ENCODE measurements at places on chromosomes 16 and 17.

DNA sequence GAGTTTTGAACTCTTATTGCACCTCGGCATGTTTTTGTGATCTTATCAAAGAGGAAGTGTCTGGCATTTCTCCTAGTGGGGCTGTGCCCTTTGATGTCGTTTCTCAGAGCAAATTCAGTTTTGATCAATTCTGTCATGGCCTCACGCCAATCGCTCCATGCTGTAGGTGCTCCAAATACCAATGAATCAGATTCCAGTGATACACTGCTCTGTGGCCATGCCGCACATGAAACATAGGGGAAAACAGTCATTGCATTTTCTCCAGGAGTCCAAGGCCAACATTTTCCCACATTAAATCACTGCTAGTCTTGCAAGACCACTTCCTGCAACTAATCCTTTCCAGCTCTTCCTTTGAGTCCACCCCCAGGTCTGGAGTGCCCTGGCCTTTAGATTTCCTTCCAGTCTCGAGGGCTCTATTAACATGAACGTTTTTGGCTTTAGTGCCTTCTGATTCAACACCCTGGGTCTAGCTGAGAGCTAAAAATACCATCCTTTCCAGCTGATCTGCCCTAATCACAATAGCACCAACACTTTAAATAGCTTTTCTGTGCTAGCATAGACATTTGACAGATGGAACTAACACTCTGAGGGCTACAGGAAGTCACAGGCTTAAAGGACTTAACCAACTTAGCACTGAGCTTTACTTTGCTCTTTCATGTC, 18.2 kb upstream of the RASL10B start:
- no peak for DNase-seq

- no peak for DNase-seq
Observed at GRCh38 chr17:46212634-46213435, 19.6 kb upstream of the KANSL1 start.

GRCh38 chr17:67417507-67417906, 40.4 kb downstream of the PITPNC1 start:
- no peak for DNase-seq

DNA sequence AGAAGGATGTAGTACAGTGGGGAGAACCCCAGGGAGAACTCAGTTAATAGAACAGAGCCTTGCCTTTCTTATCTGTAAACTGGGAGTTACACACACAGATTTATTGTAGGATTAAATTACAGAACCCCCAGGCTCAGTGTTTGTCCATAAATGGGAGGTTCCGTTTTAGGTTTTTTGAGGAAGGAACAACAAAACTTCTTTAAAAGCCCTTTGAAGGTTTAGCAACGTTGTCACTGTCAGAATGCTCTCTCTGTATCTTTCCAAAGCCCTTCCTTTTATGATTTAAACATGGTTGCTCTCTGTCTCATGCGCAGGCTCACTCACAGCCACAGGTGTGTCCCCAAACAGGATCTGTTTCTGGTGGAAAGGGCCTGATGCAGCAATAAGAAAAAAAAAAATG, 9.4 kb upstream of the GNA13 start:
- no peak for DNase-seq

DNA sequence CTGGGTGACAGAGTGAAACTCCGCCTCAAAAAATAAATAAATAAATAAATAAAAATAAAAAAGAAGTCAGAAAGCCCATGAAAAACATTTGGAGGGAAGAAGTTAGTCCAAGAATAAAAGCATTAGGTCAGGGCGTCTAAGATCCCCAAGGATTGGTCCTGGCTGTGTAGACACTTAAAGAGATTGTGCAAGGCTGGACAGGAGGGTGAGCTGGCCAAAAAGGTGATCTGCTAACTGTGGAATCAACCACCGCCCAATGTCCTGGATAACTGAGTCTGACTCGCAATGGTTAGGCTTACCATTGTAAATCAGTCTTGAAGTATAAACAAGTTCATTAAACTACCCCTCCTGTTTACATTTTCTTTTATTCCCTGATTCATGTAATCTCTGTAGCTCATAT, 8.8 kb upstream of the ABCA8 start:
- DNase-seq: no peak

GRCh38 chr16:67655363-67655762, 4.7 kb downstream of the ACD start:
- DNase-seq: no peak

DNA sequence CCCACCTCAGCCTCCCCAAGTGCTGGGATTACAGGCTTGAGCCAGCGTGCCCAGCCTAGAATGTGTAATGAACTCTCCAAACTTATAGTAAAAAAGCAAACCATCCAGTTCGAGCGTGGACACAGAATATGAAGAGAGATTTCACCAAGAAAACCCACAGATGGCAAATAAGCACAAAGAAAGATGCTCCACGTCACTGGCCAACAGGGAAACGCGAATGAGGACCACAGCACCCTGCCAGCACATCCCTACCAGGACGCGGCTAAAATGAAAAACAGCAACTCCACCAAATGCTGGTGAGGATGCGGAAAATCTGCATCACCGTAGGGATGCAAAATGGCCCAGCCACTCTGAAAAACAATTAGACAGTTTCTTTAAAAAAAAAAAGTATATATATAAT, 1.4 kb downstream of the MVD start:
- DNase-seq: no peak

DNA sequence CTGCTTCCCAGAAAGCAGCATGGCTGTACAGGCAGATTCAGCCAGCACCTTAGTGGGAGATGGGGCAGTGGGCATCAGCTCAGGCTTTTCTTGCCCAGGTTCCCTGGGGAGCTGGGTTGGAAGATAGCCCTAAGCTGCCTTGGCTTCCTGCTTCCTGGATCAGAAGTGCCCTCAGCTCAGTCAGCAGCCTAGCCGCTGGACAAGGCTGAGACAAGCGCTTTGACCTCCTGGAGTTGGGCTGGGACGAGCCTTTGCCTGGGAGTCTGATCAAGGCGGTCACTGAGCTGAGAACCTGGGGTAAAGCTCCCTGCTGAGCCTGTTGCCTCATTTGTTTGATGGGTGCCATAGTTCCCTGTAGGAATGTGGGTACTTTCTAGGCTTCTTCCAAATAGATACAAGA, 190.0 kb downstream of the RAB11FIP4 start:
- DNase-seq: no peak

DNA sequence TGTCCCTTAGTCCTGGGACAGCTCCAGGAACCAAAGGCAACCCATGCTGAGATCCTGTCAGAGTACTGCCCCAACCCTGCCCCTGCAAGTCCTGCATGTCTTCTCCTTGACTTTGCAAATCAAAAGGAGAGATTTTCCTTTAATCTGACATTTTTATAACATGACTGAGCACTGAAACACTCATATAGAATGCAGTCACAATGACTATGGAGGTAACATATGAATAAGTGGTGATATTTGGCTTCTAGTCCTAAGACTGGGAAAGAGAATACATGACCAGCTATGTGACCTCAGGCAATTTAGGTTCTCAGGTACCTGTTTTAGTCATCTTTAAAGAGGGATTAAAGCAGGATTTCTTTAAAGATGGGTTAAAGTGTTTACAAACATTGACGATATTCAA, 941.6 kb upstream of the CDH8 start:
- no peak for DNase-seq

- no peak for DNase-seq
Observed at GRCh38 chr16:75250089-75250808, 1.2 kb downstream of the BCAR1 start.

DNA sequence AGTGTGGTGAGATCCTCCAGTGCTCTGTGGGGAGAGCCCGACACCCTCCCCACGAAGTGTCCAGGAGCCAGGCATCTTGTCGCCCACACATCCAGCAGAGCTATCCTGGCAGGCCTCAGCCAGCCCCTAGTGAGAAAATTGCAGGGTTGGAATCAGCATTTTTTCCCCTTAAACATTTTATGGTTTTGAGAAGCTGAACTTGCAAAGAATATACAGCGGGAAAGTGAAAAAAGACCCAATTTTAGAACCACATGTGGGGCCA, 84.6 kb downstream of the SOCS1 start:
- no peak for DNase-seq

DNA sequence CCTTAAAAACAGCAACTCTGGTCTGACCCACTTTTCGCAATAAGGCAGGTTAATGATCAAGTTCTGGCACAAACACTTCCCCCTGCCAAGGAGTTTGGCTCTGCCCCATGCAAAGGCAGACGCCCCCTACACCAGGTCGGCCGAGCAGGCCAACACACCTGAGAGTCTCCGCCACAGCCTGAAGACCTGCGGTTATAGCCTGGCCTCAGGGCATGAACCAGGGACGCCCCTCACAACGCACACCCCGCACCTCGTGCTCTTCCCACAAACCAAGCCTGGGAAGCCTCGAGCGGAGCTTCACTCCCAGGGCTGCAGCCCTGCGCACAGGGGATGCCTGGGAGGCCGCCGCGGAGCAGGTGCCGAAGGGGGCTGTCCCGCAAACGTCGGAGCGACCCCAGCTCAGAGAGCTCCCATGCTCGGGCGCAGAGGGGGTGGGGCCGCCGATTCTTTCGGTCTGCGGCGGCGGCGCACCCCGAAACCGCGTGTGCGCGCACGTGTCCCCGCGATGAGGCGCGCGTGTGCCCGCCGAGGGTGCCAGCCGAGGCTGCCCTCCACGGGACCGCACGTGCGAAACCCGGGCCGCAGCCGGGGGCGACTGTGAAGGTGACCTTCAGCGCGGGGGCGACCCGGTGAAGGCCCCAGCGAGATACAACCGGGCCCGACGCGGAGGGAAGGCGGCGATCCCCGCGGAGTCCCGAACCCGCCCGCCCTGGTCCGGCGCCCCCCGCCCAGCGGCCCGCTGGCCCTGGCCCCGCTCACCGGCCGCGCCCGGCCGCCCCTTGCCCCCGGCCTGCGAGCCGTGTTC, 559 bp downstream of the CLUH start:
- no peak for DNase-seq

- DNase-seq: no peak
Observed at GRCh38 chr17:62581764-62582163, 45.7 kb upstream of the MRC2 start.

DNA sequence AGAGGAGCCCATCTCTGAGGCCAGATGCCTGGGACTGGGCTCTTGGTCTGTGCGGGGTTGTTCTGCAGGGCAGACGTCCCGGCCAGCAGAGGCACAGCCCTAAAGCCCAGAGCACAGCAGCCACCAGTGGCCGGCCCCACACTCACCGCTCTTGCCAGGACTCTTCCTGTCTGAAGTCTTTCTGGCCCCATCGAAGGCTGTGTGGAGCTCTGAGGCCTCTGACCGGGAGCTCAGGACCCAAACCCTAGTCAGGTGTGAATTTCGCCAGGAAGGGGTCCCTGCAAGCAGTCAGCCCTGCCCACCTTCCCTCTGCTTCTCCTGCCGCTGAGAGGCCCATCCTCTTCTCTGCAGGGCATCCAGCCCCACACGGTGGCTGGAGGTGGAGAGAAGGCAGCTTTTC, 10.7 kb downstream of the ACSF3 start:
- DNase-seq: no peak

GRCh38 chr17:59436900-59437299, 105.4 kb downstream of the YPEL2 start:
- no peak for DNase-seq

GRCh38 chr17:30600830-30601494, 123.8 kb downstream of the GOSR1 start:
- DNase-seq: no peak

GRCh38 chr16:81669473-81670350, 109.4 kb upstream of the PLCG2 start:
- no peak for DNase-seq

DNA sequence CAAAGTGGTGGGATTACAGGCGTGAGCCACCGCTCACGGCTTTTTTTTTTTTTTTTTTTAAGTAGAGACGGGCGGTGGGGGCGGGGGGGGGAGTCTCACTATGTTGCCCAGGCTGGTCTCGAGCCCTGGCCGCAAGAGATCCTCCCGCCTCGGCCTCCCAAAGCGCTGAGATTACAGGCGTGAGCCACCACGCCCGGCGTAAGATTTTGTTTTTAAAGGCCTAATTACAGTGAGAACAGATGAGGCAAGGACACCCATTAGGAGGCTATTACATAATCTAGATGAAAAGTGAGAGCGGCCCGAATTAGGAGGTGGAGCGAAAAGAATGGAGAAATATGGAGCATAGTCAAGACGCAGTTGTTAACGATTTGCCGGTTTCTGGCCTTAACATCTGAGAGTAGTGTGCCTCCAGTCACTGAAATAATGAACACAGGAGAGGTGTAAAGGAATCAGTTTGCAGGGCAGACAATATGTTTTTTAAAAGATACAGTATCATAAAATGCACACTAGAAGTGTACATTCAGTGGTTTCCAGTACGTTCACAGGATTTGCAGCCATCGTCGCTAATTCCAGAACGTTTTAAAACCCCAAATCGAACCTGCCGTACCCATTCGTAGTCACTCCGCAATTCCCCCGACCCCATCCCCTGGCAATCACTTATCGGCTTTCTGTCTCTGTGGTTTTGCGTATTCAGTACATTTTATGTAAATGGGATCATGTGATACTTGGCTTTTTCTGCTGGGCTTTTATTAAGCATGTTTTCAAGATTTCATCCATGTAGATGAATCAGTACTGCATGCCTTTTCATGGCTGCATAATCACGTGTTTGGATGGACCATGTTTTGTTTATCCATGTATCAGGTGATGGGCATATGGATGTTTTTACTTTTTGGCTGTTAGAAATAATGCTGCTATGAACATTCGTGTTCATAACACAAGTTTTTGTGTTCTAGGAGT, 1.4 kb upstream of the SLX4 start:
- no peak for DNase-seq

- no peak for DNase-seq
Observed at GRCh38 chr17:27284811-27285415, 9.0 kb upstream of the WSB1 start.

- no peak for DNase-seq
Observed at GRCh38 chr16:8928467-8928957, 35.2 kb downstream of the USP7 start.

DNA sequence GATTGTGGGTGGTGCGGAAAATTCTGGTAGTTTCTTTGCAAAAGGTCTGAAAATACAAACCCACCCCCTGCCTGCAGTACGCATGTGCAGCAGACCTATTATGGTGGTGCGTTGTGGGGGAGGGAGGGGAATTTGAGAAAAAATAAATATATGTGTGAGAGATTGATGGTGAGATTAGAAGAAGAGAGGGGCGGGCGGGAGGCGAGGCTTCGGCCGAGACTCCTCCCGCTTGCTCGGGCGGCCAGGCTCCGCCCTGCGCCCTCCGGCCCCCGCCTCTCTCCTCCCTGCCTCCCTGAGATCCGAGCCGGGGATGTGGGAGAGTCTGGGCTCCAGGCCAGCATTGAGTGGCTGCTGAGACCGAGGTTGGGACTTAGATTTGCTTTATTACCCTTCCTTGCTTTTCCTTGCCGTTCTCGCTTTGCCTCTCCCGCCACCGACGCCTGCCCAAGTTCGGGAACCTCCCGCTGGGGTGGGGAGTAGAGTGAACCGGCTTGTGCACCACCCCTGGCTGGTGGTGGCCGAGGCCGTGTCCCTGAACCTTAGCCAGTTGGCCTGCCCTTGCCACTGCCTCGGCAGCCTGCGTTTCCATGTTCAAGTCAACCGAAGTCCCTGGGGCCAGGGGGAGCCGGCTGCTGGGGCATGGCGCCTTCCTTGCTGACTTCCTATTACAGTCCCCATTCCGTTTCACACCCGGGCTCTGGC, 956 bp upstream of the CHD3 start:
- peak; percentile 95 for DNase-seq

DNA sequence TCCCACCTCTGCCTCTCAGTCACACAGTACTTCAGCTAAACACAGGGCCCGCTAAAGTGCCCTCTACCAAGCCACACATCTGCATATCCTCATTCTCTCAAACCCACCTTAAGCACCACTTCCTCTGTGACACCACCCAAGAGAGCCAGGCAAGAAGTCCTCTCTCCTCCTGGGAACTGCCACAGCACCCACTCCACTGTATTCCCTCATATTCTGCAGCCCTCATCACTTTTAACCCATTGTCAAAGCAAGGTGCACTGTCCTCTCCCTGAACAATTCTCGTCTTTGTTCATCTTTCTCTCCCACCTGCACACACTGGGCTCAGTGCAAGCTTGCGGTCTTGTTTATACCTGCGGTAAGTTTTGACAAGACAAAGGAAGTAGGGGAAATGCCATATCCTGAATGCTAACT, 13.6 kb downstream of the CHD9 start:
- DNase-seq: no peak
